ENCODE measurements at places on chromosomes 16 and 17. TPM values are rescaled to one million over a fixed set of nuclear protein-coding genes. Genes with fewer than 3 reads are reported as not detected.

EPX gene
- total RNA-seq, result not detected

BOLA2 gene
- 27.1 TPM for total RNA-seq

CMTM1 gene
- total RNA-seq, result 1.2 TPM

SOX9 gene
- 2.9 TPM for total RNA-seq

JUP gene
- 7.6 TPM for total RNA-seq

ACSM2B gene
- not detected for total RNA-seq

COG8 gene
- total RNA-seq, result 39.1 TPM
